ENCODE measurements at places on chromosomes 7 and 10.

DNA sequence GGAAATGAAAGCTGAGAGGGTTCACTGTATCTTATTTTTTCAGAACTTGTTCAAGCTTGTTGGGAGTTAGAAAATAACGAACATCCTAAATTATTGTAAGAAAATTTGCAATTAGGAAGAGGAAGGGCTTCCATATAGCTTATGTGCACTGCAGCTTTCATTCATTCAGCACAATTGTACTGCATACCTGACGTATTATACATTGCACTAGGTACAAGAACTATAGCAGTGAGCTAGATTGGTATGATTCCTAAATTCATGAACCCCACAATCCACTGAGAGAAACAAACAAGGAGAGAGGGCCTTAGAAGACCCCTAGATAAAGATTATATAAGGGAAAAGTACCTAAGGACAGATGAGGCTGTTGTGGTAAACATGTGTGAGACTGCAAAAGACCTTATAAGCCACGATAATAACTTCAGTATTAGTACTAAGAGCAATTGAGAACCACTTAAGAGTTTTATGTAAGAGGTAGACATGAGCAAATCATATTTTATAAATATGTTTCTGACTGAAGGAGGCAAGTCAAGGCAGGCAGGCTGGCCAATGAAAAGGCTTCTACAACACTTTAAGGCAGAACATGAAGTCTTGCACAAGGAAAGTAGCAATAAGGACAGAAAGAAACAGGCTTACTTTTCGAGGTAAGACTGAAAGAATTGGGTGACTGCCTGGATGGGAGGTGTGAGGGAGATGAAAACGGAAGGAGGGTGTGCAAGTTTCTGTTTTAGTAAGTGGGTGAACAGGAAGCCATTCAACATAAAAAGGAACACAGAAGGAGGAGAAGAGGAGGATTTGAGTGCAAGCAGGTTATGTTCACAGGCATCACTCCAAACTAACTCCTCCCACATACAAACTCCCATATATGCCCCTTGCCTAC lies 77.9 kb upstream of the LRRN3 start:
- no peak for DNase-seq

DNA sequence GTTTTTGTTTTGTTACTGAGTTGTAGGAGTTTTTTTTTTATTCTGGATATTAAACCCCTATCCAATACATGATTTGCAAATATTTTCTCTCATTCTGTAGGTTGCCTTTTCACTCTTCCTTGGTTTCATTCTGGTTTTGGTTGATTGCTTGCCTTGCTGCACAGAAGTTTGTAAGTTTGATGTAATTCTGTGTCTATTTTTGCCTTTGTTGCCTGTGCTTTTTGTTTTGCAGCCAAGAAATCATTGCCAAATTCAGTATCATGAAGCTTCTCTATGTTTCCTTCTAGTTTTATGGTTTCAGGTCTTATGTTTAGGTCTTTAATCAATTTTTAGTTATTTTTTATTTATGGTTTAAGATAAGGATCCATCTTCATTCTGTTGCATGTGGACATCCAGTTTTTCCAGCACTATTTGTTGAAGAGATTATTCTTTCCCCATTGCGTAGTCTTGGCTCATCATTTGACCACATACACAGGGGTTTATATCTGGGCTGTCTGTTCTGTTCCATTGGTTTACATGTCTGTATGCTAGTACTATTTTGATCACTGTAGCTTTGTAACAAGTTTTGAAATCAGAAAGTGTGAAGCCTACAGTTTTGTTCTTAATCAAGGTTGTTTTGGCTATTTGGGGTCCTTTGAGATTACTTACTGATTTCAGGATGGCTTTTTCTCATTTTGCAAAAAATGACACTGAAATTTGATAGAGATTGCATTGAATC lies 26.4 kb downstream of the BMPR1A start:
- DNase-seq: no peak

DNA sequence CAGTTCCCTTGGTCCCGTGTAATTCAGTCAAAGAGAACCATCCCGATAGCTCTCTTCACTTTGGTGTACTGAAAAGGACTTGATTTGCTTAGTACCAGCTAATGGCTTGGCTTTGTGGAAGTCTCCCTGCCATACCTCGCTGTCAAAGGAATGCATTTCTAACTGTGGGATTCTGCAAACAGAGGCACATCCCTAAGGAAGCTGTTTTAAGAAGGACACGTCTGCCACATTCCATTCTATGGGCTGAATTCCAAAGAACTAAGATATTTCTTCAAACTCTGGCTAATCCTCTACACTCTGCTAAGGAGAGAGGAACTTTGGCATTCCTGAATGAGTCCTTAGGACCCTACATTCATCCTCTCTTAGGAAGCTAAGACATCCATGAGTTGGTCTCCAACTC lies 327.9 kb downstream of the SFMBT2 start:
- DNase-seq: peak; percentile 78

- no peak for DNase-seq
These were observed 580.2 kb downstream of the SUGCT start for GRCh38 chr7:40715053-40715430.

DNA sequence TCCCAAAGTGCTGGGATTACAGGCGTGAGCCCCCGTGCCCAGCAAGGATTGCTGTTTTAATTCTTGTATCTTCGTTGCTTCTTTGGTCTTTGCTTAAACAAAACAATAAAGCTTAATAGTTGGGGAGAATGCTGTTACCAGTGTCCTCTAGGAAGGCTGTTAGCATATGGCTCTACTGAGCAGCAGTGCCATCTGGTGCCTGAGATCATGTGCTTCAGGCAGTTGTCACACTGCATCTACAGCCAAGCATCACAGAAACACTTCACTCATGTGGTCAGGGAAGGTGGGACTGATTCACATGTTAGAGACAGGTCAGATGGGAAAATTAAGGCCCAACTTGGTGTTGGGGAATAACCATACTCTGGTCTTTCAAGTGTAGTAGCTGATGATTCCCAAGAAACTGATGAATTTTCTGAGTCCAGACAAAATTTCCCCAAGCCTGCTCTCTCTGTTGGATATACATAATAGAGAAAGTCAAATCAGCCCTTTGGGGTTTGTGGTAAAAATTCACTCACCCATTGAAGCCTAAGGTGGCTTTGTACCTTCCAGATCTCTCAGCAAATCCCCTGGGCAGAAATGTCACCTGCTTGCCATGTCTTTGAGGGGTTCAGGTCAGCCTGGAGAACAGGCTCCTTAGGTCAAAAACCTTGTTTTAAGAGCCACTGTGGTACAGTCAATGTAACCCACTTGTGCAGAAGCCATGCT lies 28.4 kb downstream of the UBE2D4 start:
- DNase-seq: peak; percentile 79

DNA sequence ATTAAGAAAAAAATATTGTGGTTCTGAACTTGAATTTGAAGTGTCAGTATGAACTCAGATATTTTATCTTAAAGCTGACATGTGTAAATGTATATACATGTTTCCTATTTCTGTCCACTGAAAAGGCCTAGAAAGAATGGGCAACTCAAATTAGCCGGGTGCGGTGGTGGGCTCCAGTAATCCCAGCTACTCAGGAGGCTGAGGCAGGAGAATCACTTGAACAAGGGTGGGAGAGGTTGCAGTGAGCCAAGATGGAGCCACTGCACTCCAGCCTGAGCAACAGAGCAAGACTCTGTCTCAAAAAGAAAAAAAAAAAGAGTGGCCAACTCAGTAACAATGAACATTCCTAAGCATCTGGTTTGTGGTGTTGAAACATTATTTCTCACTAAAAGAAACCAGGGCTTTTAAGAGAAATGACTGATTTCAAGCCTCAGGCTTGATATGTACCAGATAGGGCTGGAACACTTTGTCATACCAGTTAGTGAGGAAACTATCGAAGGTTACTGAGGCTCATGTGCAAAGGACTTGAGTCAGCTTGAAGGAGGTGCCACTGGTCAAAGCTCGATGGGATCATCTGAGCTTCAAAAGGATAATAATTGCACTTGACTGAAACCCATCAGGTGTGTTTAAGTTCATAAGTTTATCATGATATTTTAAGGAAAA lies 40.5 kb downstream of the AOAH start:
- DNase-seq: no peak

DNA sequence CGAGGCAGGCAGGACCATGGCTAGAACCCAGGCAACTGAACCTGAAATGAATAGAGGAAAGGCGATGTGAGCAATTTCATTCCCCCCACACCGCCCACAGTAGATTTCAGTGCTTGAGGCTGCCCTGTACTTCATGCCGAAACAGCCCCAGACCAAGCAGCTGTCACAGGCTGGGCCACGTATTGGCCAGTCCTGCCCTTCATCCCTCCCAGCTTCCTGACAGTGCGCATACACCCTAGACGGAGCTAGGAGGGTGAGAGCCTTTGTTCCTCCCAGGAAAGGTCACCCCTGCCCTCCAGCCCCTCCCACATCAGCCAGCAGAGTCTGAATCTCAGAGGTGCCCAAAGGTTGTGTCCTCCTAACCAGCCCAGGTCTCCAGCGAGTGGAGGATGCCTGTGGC lies 98.8 kb downstream of the ZMIZ1 start:
- DNase-seq: no peak

DNA sequence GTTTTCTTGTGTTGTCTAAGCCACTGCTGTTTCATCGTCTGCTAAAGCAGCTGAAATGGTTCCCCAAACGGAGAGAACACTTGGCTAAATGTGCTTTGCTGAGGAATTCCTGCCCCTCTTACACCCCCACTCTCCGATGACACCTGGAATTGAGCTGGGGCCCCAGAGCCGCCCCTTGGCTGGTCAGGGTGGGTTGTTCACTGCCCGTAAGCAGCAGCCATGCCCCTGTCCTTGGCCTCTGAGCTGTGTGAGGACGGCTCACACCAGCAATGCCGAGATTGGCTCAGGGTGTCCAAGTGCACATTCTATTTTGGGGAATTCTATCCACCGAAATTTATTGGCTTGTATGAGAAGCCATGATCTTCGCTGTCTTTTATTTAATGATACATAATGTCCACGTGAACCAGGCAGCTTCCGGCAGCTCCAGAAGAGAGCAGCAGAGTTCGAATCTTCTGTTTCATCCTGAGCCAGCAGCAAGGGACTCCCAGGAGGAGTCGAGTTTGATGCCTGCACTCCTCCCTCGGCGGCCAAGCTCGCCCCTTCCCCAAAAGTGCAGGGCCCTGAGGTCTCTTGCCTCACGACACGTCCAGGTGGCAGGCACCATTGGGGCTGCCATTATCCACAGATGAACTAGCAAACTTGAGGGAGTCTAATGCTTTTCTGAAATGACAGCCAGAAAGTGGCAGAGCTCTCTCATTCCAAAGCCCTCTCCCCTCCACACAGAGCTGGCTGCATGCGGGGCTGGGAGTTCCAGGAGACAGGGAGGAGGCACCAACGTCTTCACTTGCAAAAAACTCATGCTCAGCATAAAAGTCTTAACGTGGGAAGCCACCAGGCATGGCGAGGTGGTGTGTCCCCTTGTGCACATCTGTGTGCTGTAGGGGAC lies 114.0 kb downstream of the WDR37 start:
- no peak for DNase-seq

- DNase-seq: no peak
These were observed 75.5 kb upstream of the CXCL12 start for GRCh38 chr10:44460416-44460815.

GRCh38 chr10:123535386-123535785 lies 130.8 kb upstream of the GPR26 start:
- no peak for DNase-seq

DNA sequence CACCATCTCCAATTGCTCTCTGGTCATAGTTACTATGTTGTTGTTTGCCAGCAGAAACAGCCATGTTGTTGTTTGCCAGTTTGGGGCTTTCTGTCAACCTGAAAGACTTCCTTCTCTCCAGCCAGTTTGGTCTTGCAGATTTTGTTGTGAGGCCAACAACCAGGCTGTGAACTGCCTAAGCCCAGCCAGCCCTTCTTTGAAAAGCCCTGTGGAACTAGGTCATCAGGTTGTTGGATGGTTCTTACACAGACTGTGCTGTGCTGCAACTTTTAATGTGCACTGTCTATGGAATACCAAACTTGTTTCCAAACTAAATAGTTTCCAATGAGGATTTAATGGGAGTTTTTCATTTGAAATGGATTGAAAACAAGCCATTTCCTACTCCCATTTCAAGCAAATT lies 592.7 kb upstream of the GALNT17 start:
- DNase-seq: no peak

DNA sequence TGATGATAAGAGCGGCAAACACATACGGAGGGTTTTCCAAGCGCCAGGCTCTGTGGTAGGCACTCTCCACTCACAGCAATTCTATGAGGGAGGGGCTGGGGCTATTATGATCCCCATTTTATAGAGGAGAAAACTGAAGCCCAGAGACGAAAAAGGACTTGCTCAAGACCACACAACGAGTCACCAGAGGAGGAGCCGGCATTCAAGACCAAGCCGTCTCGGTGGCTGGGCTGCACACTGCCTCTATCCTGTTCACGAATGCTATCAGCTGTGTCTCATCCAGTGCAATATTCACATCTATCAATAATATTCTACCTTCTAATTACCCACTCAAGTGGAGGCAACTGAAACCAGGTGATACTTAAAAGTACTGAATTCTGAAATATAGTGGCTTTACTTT lies 67.8 kb upstream of the NMT2 start:
- no peak for DNase-seq

DNA sequence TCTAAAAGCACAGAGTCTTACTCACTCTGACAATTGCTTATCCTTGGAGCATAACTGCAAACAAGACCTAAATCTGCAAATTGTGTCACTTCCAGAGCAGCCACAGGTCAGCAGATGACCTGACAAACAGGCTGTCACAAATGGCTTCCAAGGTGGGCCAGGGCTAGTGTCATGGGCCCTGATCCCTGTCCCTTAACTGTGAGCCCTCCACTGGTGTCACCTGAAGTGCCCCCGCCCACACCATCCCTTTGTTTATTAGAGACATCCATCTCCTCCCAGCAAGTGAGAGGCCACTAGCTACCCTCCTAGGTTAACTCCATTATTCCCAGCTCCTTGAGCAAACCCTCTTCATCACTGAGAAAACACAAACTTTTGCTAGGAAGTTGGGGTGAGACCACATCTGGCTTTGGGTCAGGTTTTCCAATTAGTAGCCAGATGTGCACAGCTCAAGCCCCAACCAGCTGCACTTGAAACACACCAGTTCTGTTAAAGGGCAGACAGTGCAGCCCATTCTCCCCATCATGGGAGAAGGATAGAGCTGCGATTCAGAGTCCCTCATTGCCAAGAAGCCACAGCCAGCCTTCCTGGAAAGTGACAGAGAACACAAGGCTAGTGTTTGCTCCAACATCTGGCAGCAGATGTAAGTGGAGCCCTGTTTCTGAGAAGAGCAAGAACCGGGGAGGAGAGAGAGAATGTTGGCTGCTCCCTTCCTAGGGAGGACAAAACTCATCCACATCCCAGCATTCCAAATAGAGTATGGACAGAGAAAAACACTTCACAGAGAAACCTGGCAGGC lies 75.7 kb upstream of the NANOS1 start:
- no peak for DNase-seq

DNA sequence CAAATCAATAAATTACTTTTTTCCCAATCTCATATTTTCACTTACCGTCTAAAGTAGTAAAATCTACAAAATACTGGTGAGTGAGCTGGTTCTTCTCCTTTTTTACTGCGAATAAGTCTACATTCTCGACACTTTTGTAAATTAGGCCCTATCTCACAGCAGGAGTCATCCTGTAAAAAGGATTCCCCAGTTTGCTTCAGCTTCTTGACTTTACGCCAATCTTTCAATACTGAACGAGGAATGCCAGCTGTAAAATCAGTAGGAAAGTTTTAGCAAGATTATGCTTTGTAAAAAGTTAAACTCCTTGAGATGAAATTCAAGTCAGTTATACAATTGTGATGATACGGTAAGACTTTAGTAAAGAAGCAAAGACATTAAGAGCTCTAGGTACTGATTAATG lies 67.3 kb downstream of the NRBF2 start:
- DNase-seq: peak; percentile 45

Data from GM23338 (cell line).